Mesenteric fat pad (tissue), 1 donor: ENCODE measurements at places on chromosomes 12 and 14. TPM values are rescaled to one million over a fixed set of nuclear protein-coding genes. Genes with fewer than 3 reads are reported as not detected.

PTGDR gene
- total RNA-seq = 1.0 TPM

SRRM4 gene
- total RNA-seq = not detected

BCL11B gene
- total RNA-seq = 0.67 TPM

EFS gene
- 15.5 TPM for total RNA-seq

VWF gene
- 733 TPM for total RNA-seq

TPPP2 gene
- total RNA-seq = not detected

CFAP251 gene
- 2.1 TPM for total RNA-seq

OTUB2 gene
- 1.2 TPM for total RNA-seq

ULK1 gene
- total RNA-seq = 19.4 TPM

NKX2-1 gene
- total RNA-seq = not detected

TCL1B gene
- total RNA-seq = not detected

ZNF84 gene
- 19.2 TPM for total RNA-seq

DNA sequence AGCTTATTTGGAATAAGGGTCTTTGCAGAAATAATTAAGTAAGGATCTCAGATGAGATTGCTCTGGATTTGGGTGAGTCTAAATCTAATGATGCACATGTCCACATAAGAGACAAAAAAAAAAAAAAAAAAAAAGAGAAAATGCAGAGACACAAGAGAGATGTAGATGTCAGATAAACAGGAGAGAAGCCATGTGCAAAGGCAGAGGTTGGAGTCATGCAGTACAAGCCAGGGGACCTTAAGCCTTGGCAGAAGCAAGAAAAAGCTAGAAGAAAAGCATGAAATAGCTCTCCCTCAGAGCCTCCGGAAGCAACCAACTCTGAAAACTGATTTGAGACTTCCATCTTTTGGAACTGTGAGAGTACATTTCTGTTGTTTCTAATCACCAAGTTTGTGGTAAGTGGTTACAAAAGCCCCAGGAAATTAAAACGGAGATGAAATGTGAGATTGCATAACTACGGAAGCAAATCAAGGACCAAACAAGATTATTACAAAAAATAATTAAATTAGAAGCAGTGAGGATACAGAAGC is 1304.0 kb upstream of the SEL1L start:
- DNase-seq = no peak

GRCh38 chr12:6703631-6704030 is 3.0 kb upstream of the PIANP start:
- DNase-seq = no peak

- no peak for DNase-seq
Observed at GRCh38 chr14:94970941-94971730, 186.2 kb downstream of the DICER1 start.

GRCh38 chr12:89161557-89161956 is 190.7 kb downstream of the DUSP6 start:
- no peak for DNase-seq

DNA sequence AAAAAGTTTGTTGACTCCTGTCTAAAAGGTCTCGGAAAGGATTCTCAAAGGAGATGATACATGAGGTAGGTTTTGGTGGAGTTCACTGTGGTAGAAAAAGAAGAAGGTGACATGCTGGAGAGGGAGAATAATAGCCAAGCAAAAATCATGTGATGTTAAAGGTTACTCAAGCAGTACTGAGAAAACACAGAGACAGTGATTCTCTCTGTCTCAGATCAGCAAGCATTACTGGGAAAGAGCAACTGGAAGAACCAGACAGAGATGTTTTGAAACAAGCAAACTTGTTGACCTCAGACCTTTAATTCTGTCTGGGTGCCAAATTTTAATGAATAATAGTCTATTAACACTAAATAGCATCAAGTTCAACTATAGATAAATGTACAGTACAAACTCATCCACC is 183.5 kb upstream of the PLEKHG7 start:
- DNase-seq = no peak

DNA sequence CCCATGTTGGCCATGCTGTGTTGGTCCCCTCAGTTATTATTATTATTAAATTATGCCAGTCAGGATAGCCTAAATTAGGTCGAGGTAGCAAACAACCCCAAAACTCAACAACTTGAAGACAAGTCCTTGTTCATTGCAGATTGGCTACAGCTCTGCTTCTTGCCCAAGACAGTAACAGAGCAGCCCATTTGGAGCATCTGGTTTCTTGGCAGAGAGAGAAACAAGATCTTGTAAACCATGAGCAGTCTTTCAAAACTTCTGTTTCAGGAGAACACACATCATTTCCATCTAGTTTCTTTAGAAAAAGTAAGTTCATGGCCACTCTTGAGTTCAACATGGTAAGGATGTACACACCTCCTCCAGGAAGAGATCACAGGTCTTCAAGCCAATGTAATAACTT is 52.3 kb downstream of the E2F7 start:
- no peak for DNase-seq

GRCh38 chr12:52613384-52614030 is 4.9 kb downstream of the KRT73 start:
- DNase-seq = no peak

- DNase-seq = no peak
Observed at GRCh38 chr14:74596741-74597450, 15.1 kb downstream of the LTBP2 start.

DNA sequence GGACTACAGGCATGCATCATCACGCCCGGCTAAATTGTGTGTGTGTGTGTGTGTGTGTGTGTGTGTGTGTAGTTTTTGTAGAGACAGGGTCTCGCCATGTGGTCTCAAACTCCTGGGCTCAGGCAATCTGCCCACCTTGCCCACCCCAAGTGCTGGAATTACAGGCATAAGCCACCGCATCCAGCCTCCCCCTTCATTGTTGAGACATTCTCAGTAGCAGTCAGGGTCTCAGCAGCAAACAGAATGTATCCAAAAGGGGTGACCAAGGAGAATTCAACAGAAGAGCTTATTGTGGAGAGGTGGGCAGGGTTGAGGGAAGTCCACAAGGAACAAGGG is 37.3 kb upstream of the PLEKHG6 start:
- no peak for DNase-seq

DNA sequence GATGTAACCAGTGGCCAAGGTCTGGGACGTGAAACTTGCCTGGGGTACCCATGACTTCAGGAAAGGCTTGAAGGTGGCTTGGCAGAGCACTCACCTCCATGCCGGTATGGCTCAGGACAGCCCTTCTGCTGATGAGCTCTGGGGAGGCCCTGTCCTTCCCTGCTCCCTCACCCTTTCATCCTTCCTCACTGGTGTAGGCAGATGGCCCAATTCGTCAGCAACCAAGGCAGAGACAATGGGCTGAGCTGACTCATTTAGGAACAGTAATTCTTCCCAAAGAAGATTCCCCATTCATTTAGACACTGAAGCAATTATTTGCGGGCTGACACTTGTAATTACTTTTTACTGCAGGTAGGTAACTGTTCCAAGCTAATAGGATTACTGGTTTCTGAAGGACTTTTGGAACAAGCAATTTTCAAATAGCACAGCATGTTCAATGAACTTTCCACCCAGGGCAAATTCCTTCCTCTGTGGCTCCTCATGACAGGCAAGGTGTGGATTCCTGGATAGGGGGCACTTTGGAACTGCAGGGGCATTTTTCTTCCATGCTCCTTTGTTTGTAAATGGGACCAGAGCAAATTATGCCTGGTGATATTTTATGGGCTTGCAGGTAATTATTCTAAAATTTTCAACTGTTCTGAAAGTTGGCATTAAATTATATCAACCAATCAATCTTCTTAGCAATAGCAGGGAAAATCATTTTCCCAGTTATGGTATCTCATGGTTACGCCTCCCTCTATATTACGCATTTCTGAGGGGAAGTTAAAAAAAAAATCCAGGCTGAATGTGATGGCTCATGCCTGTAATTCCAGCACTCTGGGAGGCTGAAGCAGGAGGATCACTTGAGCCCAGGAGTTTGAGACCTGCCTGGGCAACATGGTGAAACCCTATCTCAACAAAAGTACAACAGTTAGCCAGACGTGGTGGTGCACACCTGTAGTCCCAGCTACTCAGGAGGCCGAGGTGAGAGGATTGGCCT is 24.1 kb upstream of the NRDE2 start:
- DNase-seq = no peak

DNA sequence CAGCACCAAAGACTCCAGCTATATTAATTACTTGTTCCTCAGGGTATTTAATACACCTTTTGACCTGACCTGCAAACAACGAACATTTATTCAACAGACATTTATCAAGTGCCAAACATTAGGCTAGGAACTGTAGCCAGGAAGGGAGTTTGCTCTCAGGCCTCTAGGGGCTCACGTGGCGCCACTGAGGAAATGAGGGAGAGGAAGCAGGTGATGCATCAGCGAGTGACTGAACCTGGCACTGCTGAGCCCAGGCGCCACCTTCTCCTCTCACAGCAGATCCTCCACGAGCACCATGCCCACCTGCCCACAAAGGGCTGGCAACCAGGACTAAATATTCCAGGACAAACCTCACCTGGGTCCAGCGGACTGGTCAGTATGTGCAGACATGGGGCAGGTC is 50.2 kb downstream of the SETD3 start:
- DNase-seq = no peak

GRCh38 chr14:58639198-58639565 is 1.4 kb downstream of the DACT1 start:
- DNase-seq = no peak

GRCh38 chr12:19238540-19238939 is 109.0 kb downstream of the PLEKHA5 start:
- DNase-seq = no peak

DNA sequence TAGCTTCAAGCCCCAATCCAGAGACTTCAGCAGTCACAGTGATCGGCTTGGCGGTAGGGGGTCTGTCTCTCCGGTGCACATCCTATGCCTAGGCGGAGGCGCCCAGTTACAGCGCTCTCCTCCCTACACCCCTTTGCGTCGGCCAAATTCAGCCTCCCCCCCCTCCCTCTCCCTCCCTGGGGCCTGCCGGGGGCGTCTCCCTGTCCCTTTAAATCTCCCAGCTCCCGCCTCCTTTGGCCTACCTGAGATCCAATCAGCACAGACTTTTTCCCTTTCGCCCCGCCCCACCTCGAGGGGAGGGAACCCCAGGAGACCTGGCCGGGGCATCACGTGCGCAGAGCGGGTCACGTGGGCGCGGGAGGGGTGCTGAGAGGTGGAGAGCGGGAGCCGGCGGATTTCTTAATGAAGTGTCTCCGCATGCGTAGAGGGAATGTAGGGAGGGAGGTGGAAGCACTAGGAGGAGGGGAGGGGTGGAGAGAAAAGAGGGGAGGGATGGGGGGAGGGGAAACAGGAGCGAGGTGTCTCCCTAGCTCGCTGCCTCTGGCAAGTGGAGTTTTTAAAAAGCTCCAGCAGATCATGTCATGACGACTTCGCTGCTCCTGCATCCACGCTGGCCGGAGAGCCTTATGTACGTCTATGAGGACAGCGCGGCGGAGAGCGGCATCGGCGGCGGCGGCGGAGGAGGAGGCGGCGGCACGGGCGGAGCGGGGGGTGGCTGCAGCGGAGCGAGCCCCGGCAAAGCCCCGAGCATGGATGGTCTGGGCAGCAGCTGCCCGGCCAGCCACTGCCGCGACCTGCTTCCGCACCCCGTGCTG is at the start of gene HOXC13:
Gene HOXC13, plus strand, starts transcription at position 506 of the 815 bp plus-strand sequence. Its CDS starts 76 bp downstream, at position 582.
- no peak for DNase-seq

GRCh38 chr12:124626971-124627411 is 59.6 kb upstream of the NCOR2 start:
- no peak for DNase-seq

DNA sequence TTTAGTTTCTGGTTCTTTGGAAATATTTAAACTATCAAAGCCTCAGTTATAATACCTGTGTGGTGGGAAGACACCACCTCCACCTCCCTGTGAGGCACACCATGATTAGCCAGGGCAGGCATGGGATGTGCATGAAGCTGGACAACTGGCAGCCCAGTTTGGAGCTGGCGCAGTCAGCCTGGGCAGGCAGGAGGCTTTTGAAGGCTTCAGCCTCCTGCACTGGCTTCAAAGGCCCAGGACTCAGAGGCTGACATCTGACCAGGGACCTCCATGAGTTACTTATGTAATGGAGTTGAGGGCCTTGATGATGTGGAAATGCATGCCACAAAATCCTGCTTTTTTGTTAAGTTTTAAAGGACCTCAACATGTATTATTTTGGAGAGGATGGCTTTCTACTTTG is 30.3 kb downstream of the C14orf132 start:
- peak; percentile 65 for DNase-seq

- no peak for DNase-seq
Observed at GRCh38 chr14:24122898-24123297, 7.6 kb upstream of the FITM1 start.

DNA sequence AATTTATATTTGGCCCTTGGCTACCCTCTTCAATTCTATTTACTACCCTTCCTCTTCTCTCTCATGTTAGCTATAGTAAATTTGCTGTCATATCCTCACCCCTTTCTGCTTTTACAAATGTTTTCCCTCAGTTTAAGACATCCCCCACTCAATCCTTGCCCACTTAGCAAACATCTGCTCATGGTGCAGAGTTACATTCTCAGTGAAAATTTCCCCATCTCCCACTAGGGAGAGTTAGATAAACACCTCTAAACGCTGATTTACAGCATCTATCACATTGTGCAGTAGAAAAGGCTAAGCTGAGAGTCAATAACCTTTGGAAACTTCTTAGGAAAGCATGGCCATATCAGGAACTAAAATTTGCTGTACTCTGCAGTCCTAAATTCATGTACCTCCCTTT is 69.0 kb downstream of the DENND5B start:
- no peak for DNase-seq

GRCh38 chr12:102736328-102736727 is 180.7 kb downstream of the PAH start:
- DNase-seq = no peak

- DNase-seq = peak; percentile 53
Observed at GRCh38 chr14:99720941-99721791, 37.1 kb downstream of the CYP46A1 start.

DNA sequence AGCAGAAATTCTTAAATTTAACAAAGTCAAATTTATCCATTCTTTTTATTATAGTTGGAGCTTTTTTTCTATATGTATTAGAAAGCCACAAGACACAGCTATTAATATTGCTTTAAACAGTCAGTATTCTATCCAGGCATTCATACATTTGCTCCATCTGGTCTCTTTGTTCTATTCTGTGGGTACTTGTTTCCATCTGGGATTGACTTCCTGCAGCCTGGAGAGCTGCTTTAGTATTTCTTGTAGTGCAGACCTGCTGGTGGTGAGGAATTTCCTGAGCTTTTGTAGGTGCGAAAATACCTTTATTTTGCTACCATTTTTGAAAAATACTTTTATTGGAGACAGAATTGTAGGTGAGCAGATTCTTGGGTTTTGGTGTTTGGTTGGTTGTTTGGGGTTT is 29.0 kb downstream of the CCDC60 start:
- no peak for DNase-seq

DNA sequence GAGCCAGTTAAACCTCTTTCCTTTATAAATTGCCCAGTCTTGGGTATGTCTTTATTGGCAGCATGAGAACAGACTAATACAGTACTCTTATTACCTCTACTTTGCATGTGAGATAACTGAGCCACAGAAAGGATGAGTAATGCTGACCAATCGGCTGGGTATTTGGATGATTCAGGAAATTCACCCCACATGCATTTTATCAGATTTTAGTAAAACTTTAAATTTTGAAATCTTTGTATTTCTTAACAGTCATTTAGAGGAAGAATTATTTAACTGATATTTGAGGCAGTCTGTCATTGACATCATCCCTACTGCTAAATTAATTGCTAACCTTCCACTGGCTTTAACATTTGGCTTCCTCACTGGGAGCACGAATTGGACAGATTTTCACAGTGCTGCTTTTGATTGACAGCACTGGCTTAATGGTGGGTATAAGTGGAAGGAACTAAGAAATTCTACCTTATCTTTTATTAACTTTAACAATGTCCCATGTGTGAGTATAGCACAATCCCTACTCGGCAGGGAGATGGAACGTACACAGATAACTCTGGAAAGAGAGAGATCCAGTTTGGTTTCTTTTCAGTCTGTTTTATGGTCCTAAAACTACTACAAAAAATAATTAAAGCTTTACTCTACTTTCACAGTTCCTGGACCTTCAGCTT is 261.0 kb downstream of the DACT1 start:
- no peak for DNase-seq

GRCh38 chr14:34966413-34966812 is 16.4 kb upstream of the SRP54 start:
- DNase-seq = no peak
